Stimulated activated CD8-positive, alpha-beta memory T cell treated with anti-CD3 and anti-CD28 coated beads, Interleukin-12 subunit alpha, Interleukin-12 subunit beta, amount 100 ng/mL, for 1 hour (primary cell): ENCODE measurements at places on chromosomes 2 and 18.

GRCh38 chr2:29644949-29645348 lies 276.4 kb downstream of the ALK start:
- DNase-seq = no peak

DNA sequence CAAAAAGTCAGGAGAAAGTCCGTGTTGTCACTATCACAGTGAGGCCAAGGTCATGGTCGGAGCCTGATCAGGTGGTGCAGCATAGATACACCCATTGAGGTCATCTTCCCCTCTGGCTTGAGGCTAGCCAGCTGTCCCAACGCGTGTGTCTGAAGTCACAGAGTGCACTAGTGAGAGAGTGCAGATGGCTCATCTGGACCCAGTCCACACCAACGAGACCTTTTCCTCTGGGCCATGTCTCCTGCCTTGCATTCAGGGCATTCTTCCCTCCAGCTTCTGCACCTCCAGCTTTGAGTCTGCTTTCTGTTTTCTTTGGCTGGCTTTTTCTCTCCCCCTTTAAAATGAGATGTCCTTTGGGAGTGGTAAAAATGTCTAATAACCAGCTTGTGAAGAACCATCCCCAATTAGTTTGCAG lies 146.9 kb downstream of the TDRD15 start:
- no peak for DNase-seq

- no peak for DNase-seq
Observed at GRCh38 chr2:85734942-85735608, 18.7 kb upstream of the ATOH8 start.

DNA sequence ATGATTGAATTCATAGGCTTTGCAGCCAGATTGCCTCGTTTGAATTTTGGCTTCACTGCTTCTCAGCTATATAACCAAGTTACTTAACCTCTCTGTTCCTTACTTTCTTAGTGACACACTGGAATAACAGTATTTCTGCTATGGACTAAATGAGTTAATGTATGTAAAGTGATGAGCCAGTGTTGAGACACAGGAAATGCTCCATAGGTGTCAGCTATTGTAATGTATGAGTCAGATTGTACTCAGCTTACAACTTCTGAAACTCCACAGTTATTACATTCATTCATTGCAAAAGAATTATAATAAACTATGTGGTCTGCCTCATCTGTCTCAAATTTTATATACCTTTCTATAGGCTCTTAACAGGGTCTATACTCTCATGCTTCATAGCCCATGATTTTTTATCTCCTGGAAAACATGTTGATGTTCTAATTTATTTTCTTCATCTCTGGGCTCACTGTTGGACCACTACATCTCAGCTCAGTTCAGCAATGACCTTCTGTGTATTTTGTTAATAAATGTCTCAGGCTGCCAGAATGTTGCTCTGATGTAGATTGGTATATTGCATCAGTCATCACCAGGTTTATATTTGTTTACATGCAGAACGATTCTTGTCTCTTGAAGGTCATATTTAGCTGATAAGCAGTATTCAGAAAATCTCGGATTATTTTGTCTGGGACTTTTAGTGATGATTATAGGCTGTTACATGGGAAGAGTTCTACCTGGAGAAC lies 76.2 kb downstream of the MAP3K20 start:
- DNase-seq = no peak

GRCh38 chr2:196980001-196980400 lies 53.5 kb upstream of the PGAP1 start:
- no peak for DNase-seq
